Activated CD4-positive, alpha-beta T cell treated with anti-CD3 and anti-CD28 coated beads, Interleukin-2, amount 50 U/mL, for 4 hours (primary cell): ENCODE measurements at places on chromosomes 6 and 20.

DNA sequence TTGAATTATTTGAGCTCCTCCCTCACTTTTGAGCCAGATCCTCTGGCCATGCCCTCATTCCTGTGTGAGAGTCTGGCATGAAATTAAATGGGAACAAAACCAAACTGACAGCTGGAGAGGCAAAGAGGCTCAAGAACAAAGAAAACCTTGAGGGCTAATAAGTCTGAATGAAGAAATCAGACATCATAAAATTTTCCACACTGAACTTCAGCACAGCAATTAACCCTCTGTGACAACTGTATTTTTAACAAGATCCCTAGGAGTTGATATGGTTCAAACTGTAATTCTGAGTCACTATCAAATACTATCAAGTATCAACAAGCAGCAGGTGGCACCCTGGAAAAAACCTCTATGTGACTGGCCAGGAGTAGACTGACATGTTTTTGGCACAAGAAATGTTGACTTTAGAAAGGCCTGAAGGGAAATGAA lies 109.4 kb upstream of the EMILIN3 start:
- DNase-seq = no peak

GRCh38 chr6:27238010-27238983 lies 9.2 kb upstream of the PRSS16 start:
- no peak for DNase-seq

DNA sequence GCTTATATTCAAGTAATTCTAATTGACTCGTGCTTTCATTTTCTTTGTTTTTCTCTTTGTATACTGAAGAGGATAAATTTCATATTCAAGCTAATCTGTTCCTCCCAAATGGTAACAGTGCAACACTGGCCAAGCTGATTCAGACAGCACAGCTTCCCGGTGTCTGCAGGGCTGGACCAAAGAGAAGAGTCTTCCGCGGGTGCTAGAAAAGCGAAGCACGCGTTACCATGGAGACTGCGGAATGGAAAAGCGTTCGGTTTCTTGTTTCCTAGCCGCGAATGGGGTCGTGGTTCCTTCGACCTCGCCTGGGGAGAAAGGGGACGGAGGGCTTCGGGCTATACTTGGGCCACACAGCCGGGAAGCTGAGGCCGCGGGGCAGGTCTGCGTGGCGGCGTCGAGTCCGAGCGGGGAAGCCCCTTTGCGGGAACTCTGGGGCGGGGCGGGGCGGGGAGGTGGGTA lies 6.2 kb upstream of the ZNF311 start:
- DNase-seq = peak; percentile 29

DNA sequence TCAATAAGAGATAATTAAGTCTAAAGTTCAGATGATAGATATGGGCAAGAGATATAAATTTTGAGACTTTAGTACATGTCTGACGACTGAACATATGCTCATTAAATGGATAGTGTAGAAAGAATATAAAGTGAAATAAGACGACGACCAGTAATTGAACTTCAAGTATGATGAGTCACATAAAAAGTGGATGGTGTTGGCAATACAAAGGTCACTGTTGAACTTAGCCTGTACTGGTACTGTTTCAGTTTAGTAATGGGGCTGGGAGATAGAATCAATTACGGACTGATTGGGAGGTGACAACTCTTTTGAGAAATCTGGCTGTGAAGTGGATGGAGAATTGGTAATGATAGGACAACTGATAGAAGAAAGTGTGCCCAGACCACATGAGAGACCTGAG lies 68.1 kb downstream of the IBTK start:
- DNase-seq = no peak

- no peak for DNase-seq
These were observed 219.0 kb downstream of the NKAIN2 start for GRCh38 chr6:124022641-124023040.

- DNase-seq = no peak
These were observed 2.4 kb downstream of the PARD6B start for GRCh38 chr20:50733644-50734349.
